ENCODE measurements at places on chromosomes 7 and 10.

DNA sequence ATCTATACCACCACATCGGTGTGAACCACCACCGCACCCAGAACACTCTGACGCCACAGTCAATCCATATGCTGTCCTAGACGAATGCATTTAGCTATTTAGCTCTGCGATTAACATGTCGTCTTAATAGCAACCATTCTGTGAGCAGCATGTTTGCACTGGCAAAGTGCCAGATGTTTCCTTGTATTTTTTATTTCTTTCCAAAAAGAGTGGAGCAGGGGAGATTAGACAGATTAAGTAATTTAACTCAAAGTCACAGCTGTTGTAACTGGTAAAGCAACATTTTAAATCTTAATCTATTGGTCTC lies 57.0 kb upstream of the ARL4A start:
- DNase-seq = no peak

- no peak for DNase-seq
Observed at GRCh38 chr10:47346581-47347302, 1.4 kb upstream of the RBP3 start.

GRCh38 chr10:103566536-103566935 lies 73.0 kb downstream of the NEURL1 start:
- no peak for DNase-seq

DNA sequence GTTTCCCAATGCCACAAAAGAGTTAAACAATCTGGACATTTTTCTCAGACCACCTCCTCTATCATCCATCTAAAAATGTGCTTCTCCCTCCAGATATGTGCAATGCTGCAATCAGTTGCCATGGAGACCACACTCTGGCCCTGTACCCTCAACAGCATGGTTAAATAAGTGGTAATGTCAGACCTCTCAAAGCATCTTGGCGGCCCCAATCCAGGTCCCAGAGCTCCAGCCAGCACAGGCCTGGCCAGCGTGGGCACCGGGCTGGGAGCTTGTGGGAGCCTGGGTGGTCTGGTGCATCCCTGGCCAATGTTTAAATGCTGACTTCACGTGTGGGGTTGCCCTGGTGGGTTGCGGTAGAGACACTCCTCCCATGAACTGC lies 362.9 kb upstream of the ZNF32 start:
- DNase-seq = no peak

DNA sequence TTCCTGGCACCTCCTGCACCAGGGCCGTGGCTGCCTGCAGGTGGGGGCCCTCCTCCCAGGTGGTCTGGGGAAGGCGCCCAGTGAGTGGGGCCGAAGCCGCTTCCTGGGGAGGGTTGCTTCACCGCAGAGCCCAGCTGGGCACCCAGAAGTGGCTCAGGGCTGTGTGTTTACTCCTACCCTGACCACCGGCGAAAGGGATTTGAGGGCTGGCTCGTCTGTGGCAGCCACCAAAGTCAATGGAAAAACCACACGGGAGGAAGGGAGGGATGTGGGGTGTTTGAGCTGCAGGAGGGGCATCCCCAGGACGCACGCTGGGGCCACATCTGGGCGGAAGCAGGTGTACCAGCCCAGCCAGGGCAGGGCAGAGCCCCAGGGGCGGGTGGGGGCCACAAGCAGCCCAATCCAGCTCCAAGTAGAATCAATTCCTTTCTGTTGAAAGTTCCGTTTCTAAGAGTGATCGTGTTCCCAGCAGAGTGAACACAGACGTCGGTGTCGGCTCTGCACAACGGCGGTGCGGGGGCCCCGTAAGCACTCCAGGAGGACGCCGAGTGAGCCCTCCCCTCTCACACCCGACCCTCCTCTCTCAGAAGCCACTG lies 69.9 kb downstream of the FOXL3 start:
- DNase-seq = no peak

DNA sequence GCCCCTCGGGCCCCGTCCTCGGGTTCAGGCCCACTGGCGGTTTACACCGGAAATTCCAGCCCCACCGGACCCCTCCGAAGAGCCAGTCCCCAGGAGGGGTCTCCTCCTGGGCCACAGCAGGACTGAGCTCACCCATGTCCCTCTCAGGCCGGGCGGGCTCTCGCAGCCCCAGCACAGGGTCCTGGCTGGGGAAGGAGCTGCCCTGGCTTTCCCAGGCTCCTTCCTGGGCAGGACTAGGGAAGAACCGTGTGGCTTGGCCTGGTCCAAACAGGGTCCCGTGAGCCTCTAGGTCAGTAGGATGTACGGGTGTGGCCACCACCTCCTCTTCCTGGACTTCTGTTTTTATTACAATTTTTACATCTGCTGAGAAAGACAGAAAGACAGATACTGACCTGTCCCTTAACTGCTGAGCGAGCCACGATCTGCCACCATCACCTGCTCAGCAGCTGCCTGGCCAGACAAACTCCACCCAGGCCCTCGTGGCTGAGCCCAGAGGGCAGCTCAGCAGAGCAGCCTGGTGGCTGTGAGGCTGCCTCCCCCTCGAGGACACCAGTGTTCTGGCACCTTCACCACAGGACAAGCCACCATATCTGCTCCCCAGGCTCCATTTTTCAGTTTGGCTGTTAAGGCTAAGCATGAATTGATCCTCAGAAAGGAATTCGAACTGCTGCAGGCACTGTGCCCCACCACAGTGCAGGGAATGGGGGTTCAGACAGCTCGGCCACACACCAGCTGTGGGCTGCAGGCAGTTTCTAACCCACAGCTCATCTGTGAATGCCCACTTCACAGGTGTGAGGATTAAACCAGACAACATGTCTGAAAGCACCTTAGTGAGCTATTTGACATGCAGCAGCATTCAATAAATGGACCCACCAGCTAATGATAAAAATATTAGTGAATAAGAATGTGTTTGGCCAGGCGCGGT lies 14.5 kb upstream of the ZNF777 start:
- no peak for DNase-seq

- no peak for DNase-seq
Observed at GRCh38 chr10:126135177-126135576, 238.8 kb downstream of the FANK1 start.

Data from NCI-H2107 (cell line).